ENCODE measurements at places on chromosomes 7 and 10.

DNA sequence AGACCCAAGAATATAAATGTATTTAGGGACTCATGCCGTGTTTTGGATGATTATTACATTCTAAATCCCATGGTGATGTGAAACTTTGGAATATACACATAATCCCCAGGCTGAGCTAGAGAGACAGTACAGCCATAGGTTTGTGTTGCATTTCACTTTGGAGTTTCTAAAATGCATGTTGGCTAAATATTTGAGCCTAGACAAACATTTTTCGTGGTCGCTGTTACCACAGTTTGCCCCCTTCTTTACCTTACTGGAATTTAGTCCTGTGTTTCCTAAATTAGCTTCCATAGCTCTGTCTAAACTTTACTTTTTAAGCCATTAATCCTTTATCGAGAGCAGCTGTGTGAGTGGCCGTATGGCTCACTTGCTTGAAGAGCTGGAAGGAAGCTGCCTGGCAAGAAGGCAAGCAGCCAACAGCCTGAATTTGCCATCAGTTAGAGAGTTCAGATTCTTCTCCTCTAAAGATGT is 192.0 kb downstream of the BICC1 start:
- DNase-seq = peak; percentile 31

DNA sequence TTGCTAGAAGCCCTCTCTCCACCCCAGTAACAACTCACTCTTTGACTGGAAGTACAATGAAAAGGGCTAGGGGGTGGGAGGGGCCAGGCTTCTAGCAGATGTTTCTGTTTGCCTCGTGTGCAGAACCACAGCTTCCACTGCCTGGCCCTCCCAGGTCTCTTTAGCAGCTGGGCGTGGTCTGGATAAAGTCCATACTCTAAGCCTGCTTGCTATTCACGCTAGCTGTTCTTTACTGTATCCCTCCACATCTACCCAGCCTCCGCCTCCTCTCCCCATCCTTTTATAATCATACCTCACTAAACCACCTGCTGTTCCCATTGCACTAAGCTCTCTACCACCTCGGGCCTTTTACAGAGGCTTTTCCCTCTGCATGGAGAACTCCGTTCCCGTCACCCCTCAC is 288.8 kb downstream of the CAMK1D start:
- DNase-seq = peak; percentile 19

- DNase-seq = peak; percentile 30
Observed at GRCh38 chr10:128026615-128027300, 99.5 kb downstream of the MKI67 start.

GRCh38 chr7:103413407-103413806 is 32.6 kb downstream of the SLC26A5 start:
- DNase-seq = no peak

- no peak for DNase-seq
Observed at GRCh38 chr10:79463578-79464496, 18.4 kb upstream of the ZCCHC24 start.

- DNase-seq = no peak
Observed at GRCh38 chr10:8334631-8335030, 280.1 kb downstream of the GATA3 start.

- no peak for DNase-seq
Observed at GRCh38 chr7:82375713-82376112, 67.9 kb downstream of the CACNA2D1 start.
